ENCODE measurements at places on chromosomes 7 and 10. TPM values are rescaled to one million over a fixed set of nuclear protein-coding genes. Genes with fewer than 3 reads are reported as not detected.

DNA sequence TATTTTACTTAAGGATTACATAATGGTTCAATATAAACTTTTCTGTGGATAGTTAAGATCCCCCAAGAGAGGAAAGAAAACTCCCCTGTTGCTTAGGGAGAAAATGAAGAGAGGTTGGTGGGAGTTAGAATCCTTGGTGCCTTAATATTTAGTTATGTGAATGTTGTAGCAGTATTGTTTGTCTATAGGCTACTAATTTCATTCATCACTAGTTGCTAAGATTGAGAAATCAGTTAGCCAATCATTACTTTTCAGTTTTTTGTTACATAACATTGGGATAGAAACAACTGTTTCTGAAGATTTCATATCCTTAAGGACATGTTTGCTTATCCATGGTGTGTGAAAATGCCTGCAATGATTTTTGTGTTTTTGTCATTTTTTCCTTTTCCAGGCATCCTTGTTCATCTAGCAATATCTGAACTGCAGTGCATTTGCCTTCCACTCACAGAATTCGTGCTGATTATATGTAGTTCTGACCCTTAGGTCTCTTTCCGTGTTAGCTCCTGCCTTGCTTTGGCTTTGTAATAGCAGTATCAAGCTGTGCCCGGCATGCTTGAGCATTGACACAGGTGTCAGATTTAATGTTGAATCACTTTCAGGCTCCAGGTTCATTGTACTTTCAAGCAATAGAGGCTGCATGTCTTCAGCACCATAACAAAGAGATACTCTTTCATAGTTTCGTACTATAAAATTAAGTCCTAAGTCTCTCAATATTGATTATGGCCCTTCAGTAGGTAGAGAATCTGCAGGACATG lies 85.0 kb downstream of the PODXL start:
- DNase-seq = no peak

GRCh38 chr10:87818505-87819288 lies 671 bp upstream of the ATAD1 start:
- DNase-seq = no peak

DNA sequence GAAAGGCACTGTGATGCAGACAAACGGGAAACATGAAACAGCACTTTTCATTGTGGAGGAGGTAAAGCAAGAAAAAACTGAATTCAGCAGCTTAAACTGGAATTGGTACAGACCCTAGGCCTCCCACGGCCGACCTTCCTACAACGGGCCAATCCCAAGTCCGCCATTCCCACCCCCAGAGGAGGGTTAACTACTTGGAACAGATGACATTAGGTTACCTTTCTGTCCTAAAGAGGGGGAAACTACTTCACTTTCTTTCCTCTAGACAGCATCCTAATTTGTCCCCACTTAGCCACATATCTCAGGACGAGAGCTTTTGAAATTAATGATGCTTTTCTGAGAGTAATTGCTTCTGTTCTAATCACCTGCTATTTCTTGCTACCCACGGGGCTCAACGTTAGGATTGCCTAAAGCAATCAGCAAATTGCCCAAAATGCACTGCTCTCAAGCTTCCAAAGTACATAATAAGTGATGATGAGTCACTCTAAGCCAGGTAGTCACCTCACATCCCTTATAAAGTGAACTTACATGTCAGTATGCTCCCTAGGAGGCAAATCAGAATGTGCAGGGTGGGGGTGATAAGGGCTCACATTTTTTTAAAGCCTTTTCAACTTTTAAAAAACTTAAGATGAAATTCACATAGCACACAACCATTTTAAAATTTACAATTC lies 36.7 kb downstream of the LSM5 start:
- DNase-seq = no peak

DNA sequence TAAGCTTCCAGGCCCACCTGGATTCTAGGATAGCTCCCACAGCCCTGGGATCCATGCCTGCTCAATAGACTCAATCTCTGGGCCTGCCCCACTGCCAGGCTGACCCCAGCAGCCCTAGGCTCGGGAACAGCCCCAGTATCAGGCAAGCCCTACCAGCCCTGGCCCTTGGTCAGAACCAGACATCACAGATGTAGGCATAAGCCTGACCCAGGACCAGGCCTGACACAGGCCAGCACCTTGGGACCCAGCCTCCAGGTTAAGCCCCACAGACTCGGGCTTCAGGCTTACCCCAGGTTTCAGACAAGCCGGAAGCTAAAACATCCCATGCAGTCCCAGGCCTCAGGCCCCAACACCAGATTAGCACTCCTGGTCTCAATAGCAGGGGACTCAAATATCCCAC lies 276.2 kb upstream of the LRRTM3 start:
- DNase-seq = peak; percentile 56

Gene LIPN
- total RNA-seq = not detected

GRCh38 chr10:43118631-43119415 lies 19.4 kb upstream of the CSGALNACT2 start:
- no peak for DNase-seq

DNA sequence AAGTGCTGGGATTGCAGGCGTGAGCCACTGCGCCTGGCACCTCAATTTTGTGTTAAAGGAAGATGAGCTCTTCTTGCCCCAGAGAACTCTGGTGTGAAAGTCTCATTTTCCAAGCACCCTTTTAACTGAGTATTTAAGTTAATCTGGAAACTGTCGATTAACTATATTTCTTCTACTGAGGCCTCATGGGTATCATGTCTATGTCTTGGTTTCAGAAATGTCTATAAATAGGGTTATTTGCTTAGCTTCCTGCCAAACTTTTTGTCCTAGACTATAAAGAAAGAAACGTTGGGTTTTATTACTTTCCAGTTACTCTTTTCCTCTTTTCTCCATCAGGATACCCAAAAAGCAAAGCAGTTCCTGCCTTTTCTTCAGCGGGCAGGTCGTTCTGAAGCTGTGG lies 102.4 kb downstream of the LRRC4 start:
- DNase-seq = no peak

GRCh38 chr10:80444646-80445319 lies 9.3 kb upstream of the TSPAN14 start:
- no peak for DNase-seq
